Caki2 (cell line): ENCODE measurements at places on chromosomes 3 and 15.

- no peak for DNase-seq
Measured at GRCh38 chr3:27542476-27542875, 58.3 kb upstream of the SLC4A7 start.

- DNase-seq, result no peak
Measured at GRCh38 chr3:147405231-147406027, 914 bp downstream of the ZIC4 start.

GRCh38 chr3:104909198-104909597 is 457.5 kb upstream of the ALCAM start:
- peak; percentile 31 for DNase-seq

- no peak for DNase-seq
Measured at GRCh38 chr15:50790778-50791453, 25.4 kb upstream of the SPPL2A start.

- no peak for DNase-seq
Measured at GRCh38 chr15:68614286-68615035, 35.7 kb downstream of the CORO2B start.

- peak; percentile 43 for DNase-seq
Measured at GRCh38 chr15:52115598-52116427, 3.2 kb upstream of the BCL2L10 start.

DNA sequence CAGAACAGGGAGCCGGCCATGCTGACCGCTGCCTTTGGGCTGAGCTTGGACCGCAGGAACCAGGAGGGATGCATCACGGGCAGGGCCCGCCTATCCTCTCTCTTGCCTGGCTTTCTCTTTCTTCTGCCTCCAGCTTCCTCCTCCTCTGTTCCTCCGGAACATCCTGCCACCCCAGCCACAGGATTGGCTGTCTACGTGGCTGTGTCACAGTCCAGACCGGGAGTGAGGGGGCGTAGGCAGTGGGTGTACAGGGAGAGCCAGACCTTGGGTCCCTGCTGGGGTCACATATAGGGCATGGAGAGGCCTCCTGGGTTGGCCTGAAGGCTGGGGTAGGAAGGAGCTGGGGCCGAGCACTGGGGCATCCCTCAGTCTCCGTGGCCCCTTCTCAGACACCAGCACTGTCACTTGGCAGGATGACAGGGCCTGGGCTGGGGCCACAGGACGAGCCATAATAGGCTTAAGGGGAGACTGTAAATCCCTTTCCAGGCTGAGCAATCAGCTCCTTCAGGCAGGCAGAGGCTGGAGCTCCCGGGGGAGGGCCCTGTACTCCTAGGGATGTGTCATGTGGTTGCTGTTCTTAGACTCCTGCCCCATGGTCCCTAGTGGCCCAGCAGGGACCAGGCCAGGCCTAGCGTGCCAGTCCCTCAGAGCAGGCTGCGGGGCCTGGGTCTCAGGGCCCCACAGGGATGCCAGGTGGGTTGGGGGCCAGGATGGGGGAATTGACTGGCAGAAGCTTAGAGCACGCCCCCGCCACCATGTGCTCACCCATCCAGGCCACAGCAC is 25.4 kb downstream of the LINGO1 start:
- no peak for DNase-seq

DNA sequence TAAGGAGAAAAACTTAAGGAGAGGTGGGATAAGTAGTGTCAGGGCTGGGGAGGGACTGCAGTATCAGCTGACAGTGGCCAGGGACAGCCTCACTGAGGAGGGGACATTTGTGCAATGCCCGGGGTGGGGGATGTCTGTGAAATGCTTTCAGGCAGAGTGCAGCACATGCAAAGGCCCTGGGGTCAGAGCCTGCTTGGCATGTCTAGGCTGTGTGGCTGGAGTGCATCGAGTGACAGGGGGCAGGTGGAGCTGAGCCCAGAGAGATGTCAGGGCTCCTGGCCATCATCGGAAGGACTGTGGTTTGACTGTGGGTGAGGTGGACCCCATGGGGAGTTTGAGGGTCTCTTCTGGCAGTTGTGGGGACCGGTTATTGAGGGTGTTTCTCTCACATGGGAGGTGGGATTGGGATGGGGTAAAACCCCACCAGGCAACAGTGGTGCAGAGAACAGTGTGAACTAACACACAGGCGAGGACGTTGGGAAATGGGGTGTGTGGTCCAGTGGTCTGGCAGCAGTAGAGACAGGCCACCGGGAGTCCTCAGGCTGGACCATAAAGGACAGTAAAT is 61.2 kb downstream of the FBLN2 start:
- DNase-seq, result no peak

GRCh38 chr3:10137178-10137577 is 4.4 kb upstream of the VHL start:
- DNase-seq, result no peak

DNA sequence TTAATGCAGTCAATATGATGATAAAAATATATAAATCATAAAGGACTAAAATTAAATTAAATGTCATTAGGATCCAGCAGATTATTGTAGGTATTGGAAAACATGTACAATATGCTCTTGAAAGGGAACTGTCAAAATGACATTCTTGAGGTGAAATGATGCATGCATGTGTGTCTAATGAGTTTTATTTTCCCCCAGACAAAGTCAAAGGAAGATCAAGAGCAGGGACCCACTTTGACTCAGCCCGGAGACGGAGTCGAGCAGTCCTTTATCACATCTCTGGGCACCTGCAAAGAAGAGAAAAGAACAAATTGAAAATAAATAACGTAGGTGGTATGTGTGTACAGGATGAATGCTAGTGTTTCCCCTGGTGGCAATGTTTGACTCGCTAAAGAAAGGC is 194.1 kb downstream of the KCNH8 start:
- no peak for DNase-seq

DNA sequence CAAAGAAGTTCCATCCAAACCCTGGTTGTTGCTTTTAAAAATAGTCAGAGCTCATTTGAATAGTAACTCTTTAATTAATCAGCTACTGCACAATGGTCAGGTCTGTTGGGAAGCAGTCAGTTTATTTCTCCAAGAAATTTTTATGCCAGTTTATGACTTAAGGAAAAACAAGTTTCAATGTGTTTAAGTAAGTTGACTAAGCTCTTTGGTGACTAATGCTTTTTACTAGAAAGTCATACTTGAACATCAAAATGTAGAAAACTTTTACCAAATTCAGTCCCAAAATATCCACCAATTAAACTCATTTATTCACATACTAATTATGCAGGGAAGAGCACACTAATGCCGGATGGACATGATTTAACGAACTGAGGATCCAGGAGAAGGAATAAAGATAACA is 22.1 kb downstream of the PRICKLE2 start:
- no peak for DNase-seq

DNA sequence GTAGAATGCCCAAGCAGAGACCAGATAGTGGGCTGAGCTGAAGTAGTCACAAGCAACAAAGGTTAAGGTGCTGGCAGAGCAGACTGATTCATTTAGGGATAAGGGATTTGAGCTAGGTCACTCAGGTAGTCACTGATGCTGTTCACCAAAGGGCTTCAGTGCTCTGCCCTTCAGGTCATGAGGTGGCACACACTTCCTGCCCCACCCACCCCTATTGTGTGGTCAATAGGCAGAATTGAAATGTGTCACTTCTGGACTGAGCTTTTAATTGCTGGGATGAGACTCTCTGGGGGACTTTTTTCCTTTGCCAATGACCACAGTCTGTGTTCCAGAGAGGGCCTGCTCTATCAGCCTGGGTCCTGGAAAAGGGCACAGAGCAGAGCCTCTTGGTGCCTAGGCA is 2.9 kb upstream of the DIS3L start:
- DNase-seq, result no peak

- peak; percentile 65 for DNase-seq
Measured at GRCh38 chr15:75198560-75199356, 2.9 kb upstream of the C15orf39 start.

DNA sequence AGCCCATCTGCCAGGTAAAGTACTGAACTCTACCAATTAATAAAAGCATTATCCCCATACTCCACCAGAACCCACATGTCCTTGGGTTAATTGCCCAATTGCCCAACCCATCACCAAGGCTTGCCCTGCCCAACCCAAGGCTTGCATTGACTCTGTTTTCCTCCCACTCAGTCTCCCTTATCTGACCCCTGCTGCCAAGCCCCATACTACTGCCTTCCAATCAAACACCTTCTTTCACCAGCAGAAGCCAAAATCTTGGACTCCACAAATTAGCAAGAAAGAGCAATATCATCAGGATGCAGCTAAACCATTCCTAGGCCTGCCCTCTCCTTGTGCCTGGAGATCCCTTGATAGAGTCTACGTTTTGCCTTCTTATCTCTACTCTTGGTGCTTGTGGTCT is 602.9 kb downstream of the NTRK3 start:
- DNase-seq, result no peak

GRCh38 chr15:81092559-81092902 is 41.5 kb upstream of the CFAP161 start:
- no peak for DNase-seq

GRCh38 chr15:49810720-49811119 is 189.9 kb downstream of the DTWD1 start:
- DNase-seq, result no peak

GRCh38 chr3:130934442-130935089 is 40.7 kb downstream of the ATP2C1 start:
- no peak for DNase-seq

DNA sequence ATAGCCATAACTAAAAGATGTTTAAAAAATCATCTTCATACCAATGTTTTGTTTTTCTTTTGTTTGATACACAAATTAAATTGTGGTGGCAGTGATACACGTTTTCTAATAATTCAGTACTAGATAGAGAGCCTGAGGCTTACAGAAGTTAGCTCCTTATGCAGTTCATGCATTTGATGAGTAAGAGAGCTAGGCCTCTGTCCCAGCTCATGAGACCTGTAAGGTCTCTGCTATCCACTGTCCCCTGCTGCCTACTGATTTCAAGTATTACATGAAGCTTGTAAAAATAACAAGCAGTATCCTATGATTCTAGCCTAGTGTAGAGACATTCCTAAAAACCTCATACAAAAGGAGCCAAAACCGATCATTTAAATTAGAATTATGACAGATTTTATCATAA is 144.5 kb downstream of the MBNL1 start:
- DNase-seq, result no peak

DNA sequence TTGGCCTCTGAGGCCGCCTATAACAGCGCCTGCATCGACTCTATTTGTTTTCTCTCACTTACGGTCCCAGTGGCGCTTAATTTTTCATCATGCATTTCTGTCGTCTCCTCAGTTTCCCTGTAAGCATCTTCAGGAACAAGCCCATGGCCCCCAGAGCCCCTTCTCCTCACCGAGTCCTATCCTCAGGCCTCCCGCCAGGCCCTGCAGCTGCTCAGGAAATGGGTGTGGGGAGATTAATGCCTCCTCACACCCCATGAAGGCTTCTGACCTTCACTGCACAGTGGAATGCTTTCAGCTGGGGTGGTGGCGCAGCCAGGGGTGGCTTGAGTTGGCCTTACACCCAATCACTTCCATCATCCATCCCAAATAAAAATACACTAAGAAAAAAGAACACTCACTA is 260.4 kb downstream of the FAM43A start:
- DNase-seq, result no peak

DNA sequence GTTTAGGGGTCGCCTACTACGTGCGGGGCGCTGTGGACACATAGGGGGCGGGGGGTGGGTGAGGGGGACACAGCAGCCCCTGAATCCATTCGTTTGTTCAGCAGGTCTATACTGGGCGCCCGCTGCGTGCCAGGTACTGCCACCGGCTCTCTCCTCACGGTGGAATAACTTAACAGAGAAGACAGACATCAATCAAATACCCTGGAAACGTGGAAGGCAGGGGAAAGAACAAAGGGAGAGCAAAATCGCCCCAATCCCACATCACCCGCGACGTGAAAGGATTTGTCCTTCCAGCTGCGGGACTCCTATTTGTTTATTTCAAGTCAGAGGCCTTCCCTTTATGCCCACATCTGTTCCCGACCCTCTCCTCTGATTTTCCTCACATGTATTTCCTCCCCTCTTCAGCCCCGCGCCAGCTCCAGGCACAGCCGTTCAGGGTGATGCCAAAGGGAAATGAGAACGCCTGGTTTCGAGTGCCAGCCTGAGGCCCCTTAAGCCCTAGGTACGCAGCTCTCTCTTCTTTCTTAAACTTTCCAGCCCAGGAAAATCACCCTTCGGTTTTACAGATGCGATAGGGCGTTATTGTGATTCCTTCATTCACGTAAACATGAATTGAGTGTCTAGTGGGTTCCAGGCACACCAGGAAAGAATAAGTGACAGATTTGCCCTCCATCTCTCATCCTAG is 726 bp upstream of the PROK2 start:
- no peak for DNase-seq

- no peak for DNase-seq
Measured at GRCh38 chr3:52402706-52403270, 42.1 kb downstream of the SEMA3G start.

DNA sequence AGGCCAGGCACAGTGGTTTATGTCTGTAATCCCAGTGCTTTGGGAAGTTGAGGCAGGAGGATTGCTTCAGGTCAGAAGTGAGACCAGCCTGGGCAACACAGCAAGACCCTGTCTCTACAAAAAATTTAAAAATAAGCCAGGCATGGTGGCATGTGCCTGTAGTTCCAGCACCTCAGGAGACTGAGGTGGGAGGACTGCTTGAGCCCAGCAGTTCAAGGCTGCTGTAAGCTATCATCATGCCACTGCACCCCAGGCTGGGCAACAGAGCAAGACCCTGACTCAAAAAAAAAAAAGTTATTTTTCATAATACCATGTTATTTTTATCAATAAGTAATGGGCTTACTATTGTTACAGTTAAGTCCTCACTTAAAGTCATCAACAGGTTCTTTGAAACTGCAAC is 59.7 kb downstream of the SETD2 start:
- no peak for DNase-seq

GRCh38 chr15:51830276-51830806 is 888 bp downstream of the TMOD3 start:
- DNase-seq, result no peak

DNA sequence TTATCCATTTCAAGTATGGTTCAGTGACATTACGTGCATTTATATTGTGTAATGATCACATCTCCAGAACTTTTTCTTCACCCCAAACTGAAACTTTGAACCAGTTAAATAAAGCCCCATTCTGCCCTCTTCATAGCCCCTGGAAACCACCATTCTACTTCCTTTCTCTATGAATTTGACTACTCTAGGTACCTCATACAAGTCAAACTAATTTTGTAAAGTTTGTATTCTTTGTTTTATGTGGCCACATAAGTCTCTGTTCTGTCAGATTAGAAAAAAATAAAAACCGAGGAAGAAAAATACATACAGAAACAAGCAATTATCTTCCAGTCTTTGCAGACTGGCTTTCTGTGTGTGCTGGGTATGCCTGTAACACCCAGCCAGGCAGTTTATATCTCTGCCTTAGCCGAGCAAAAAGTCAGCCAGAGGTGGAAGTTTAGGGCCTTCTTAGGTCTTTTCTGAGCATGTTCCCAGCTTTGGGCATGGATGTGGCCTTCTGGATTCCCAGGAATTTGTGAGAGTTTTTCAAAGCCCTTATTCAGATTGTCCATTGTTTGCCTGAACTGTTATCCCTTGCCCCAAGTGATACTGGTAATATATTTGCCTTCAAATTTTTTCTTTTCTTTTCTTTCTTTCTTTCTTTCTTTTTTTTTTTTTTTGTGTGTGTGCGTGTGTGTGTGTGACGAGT is 6.0 kb upstream of the GRAMD1C start:
- DNase-seq, result no peak
